ENCODE measurements at places on chromosomes 12 and 14. TPM values are rescaled to one million over a fixed set of nuclear protein-coding genes. Genes with fewer than 3 reads are reported as not detected.

DNA sequence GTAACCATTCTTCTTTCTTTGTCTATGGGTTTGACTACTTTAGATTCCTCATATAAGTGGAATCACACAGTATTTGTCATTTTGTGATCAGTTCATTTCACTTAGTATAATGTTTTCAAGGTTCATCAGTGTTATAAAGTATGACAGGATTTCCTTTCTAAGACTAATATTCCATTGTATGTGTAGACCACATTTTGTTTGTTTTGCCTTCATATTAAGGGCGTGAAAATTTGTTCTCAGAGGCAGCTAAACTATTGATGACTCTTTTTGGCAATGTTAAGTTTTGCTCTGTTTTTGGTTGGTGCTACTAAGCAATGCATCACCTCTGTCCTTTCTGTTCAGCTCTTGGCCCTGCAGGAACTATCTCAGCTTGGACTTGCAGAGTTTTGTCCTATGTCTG lies 1.7 kb upstream of the KLRG1 start:
- ATAC-seq, result no peak

DNA sequence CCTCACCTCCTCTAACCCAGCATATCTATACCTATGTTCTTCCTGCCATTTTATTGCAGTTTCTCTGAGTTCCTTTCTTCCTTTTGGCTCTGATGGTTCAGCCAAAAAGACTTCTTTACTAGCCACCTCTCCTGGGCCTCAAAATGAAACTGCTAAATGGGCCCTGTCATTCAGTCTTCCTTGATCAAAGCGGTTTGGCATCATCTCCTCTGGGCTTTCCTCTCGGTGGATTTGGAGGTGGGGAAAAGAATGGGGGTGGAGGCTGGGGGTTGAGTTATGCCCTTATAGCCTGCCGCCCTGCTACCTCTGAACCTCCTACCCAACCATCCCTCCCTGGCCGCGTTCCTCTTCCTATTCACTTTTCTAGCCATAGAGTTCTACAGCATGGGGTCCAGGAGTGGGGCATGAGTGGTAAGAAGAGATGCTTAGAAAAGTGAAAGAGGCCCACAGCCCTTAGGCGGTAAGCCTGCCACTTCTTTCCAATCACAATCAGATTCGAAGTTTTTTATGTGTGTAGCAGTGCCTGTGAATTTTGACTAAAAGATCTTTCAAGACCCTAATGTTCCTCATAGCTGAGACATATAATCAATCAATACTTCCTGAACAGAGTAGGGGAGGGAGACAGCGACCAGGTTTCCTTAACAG lies 2.5 kb downstream of the AJUBA start:
- ATAC-seq, result no peak

- no peak for ATAC-seq
These were observed 1.8 kb downstream of the IGF1 start for GRCh38 chr12:102478405-102479098.

DNA sequence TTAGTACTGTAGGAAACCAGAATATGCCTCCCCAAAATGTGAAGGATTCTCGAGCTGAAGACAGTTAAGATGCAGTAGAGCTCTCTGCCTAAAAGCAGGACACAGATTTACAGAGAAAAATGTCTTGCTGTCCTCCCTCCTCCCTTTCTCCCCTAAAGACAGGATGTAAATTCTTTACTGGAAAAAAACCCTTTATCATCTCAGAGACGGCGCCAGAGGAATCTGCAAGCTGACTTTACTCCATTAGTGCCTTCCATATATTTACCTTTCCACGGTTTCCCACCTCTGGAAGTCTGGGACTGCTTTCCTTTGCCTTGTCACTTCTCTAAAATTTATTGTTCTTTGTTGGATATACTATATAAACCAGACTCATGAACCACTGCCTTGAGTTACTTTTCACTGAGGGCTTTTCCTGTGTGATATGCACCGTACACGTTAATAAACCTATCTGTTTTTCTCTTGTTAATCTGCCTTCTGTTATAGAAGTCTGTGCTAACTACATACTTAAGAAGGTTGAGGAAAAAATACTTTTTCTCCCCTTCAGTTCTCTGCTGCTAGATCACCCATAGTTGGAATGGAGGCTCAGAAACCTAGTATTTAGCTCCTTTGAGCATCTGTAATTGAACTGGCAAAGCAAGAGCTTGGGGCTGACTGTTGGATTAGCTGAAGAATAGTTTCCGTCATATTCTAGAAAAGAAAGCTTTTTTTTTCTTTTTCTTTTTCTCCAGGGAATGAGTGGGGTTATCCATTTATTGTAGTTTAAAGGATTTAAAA lies 99.9 kb downstream of the RAD51B start:
- ATAC-seq, result no peak

- no peak for ATAC-seq
These were observed 91.9 kb downstream of the CRACR2A start for GRCh38 chr12:3661028-3661427.

DNA sequence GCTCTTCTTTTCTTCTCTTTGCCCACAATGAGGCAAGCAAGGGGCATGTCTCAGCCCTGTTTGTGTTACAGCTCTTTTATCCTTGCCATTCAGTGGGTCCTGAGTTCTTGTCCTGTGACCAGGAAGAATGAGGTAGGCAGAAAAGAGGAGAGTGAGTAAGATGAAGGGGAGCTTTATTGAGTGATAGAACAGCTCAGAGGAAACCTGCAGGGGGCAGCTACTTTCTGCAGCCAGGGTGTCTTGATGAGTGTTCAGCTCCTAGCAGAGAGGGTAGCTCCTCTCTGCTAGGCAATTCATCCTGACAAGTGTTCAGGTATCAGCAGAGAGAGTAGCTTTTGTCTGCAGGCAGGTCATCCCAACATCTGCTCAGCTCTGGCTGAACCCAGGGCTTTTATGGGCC lies 41.0 kb downstream of the HSD17B6 start:
- no peak for ATAC-seq

CPSF2 gene
- total RNA-seq, result 39.7 TPM

AP1G2 gene
- 21.3 TPM for total RNA-seq

CRIP2 gene
- total RNA-seq, result 418 TPM
